ENCODE measurements at places on chromosomes 6 and 20.
A peak's percentile ranks its signal among the peaks of the same experiment; 100 is the strongest.

DNA sequence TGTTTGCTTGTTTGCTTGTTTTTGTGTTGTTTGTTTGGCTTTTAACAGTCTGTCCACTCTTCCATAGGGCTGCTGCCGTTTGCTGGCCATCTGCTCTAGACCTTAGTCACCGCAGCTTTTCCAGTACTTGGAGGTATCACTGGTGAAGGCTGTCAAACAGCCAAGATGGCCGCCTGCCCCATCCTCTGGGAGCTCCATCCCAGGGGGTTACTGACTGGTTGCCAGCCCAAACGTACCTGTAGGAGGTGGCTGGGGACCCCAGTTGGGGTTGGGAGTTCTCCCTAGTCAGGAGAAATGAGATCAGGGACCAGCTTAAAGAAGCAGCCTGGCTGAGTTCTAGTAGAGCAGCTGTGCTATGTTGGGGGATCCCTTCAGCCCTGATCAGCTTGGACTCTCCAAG, 418.4 kb downstream of the KHDRBS2 start:
- DNase-seq, result no peak

DNA sequence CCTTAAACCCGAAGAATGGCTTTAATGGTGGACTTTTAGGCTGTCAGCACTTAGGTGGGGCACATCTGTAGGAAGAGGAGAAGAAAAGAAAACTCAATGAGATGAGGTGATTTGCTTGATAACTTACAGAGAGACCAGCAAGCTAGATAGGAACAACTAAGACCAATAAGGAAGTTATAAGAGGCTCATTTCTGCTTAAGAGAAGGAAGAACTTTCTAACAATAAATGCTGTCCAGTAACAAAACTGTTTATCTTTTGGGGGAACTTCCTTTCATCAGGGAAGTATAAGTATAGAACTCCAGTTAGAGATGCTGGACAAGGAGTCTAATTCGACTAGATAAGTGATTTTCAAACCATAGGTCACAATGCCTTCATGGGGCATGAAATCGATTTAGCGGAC, 107.2 kb upstream of the SIRPA start:
- no peak for DNase-seq

- no peak for DNase-seq
Observed at GRCh38 chr6:37303091-37303660, 45.2 kb upstream of the TMEM217 start.

DNA sequence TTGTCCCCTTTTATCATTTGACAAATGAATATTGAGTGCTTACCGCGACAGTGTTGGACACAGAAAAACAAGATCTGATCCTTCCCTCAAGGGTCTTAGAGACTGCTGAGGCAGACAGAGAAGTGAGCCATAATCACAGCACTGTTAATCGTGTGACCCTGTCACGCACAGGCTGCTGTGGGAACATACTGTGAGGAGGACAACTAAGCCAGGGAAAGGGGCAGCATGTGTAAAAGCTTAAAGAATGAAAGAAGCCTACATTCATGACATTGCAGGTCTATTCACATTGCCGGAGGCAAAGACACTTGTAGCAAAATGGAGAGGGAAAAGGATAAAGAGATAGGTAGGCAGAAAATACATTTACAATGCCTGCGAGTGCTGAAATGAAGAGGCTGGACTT, 32.7 kb downstream of the TRDN start:
- DNase-seq, result no peak

GRCh38 chr20:62063315-62063980, 2.2 kb downstream of the TAF4 start:
- no peak for DNase-seq

GRCh38 chr20:64077094-64077493, 2.2 kb downstream of the RGS19 start:
- DNase-seq, result no peak

GRCh38 chr20:19794941-19795340, 36.9 kb downstream of the RIN2 start:
- DNase-seq, result no peak

GRCh38 chr6:151671195-151671594, 136.3 kb upstream of the ESR1 start:
- DNase-seq, result no peak

GRCh38 chr6:57822896-57823358, 505.5 kb downstream of the PRIM2 start:
- DNase-seq, result no peak

GRCh38 chr6:73200735-73201134, 24.6 kb downstream of the KHDC1L start:
- DNase-seq, result no peak

DNA sequence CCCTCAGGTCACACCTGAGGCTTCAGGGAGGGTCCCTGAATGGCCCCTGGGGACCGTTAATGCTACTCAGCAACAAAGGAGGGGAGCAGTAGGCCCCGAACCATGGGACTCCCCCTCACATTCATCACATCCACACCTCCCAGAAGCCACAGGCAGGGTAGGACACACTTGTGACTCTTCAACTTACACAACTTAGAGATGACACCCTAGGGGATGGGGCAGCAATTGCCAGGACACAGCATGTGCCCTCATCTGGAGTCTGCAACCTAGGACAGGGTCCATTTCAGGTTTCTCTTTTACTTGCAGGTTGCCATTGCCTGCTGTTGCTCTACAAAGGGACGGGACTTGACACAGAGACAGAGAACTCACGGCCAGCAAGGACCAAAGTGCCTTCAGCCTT, 770 bp downstream of the ULBP3 start:
- DNase-seq, result no peak

DNA sequence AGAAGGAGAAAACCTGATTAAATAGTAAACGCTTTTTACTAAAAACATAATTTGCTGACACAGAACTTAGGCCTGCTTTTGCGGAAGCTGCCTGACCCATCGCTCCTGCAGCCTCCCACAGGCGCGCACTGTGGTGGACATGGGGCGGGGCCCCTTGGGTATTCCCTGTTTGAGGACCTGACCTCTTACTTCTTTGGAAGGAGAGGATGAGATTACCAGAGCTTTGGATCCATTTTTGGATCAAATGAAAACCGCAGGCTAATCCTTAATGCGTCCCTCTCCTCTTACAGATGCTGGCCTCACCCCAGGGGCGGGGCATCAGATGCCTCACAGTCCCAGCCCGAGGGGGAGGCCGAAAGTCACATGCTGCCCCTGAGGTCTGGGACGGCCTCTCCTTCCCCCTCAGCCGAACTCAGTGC, 151.0 kb downstream of the SCML4 start:
- DNase-seq, result no peak

GRCh38 chr6:4340544-4340943, 205.2 kb upstream of the ECI2 start:
- no peak for DNase-seq

DNA sequence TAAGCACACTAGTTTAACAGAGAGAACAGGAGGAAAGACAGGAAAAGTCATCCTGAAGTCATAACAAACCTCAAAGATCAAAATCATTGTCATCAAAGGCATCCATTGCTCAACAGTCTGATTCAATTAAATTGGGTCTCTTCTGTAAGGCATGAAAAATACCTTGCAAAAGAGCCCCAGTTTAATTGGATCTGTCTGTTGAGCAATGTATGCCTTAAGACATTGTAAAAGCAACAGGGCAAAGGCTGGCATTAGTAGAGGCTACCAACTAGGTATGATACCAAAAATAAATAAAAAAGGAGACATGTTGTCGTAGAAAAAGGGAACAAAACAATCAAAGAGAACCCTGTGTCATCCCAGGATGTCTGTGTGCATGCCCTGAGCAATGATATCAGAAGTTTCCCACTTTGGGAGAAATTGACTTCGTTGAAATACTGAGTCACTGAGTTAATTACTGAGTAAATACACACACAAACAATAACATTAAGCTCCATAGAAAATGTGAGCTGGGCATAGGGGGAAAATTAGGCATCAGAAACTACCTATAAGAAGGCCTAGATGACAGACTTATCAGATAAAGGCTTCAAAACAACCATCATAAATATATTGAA, 1013.8 kb upstream of the CITED2 start:
- DNase-seq, result no peak

GRCh38 chr20:45823949-45824835, 2.9 kb downstream of the TNNC2 start:
- no peak for DNase-seq

DNA sequence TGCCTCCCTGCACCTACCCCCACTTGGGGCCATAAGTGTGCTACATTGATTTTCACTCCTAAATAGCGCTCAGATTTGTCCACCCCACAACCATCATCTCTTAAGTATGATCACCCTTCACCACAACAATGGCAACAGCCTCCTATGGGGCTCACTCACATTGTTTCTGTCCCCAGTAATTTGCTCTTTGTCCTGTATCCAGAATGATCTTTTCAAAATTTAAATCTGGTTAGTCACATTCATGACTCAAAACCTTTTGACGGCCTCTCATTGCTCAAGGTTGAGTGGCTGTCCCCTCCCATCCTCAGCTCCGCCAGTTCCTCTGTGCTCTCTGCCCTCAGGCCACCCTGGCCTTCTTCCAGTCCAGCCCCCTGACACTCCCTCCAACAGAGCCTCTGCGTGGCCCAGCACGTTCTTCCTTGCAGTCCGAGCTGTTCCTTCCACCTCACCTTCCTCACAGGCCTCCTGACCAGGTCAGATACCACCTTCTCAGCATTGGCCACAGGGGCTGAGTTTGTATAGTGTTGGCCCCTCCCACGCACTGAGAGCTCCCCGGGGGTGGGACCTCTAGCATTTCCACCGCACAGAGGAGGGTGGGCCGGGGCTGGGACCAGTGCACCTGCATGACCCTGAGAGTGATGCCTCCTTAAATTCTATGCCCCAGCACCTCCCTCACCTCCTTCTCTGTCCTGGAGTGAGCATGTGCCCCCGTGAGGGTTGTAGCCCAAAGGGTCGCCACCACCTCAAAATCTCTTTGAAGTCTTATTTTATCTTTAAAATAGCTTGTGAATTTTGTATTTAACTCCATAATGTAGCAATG, 2.4 kb upstream of the PPP1R3G start:
- DNase-seq, result no peak

- DNase-seq, result peak; percentile 16
Observed at GRCh38 chr6:138160329-138161087, 1.2 kb upstream of the ARFGEF3 start.

DNA sequence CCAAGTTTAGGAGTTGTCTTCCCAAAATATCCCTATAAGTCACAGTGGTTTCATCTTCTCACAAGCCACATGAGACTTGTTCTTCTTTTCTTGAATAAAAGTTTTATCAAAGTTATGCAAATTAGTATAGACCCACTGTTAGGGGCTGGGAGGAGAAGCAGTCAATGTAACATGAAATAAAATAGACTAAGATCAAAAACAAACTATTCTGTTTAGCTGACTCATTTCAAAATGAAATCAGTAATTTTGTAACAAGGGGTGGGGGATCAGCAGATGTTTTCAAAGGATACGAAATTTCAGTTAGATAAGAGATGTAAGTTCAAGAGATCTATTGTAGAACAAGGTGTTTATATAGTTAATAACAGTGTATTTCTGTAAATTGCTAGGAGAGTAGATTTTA, 339.6 kb upstream of the PRDM1 start:
- DNase-seq, result no peak

GRCh38 chr6:57432919-57433684, 115.7 kb downstream of the PRIM2 start:
- no peak for DNase-seq

- no peak for DNase-seq
Observed at GRCh38 chr6:34891296-34891695, 2.2 kb downstream of the ANKS1A start.

- no peak for DNase-seq
Observed at GRCh38 chr20:20549704-20550103, 162.7 kb downstream of the RALGAPA2 start.

All from NCI-H1092 (cell line).